ENCODE measurements at places on chromosomes 1 and 21.

DNA sequence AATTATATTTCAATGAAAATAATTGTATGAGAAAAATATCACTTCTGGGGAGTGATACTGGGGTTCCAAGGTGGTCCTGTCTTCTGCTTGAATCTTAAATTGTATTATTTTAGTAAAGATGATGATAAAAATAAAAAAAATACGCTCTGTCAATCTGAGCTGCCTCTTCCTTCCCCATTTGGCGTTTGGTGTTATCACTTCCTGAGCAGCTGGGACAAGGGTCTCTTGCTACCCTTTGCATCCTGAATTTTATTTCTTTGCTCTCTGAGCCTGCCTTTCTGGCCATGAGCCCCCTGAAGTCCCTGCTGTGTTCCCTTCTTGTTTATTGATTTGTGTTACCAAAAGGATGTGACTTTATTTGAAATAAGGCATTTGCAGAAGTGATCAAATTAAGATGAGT lies 111.0 kb downstream of the KCNJ6 start:
- no peak for DNase-seq

- no peak for DNase-seq
These were observed 172.8 kb downstream of the ZNF281 start for GRCh38 chr1:200237066-200237465.

- no peak for DNase-seq
These were observed 15.7 kb downstream of the CFAP45 start for GRCh38 chr1:159884296-159884695.

DNA sequence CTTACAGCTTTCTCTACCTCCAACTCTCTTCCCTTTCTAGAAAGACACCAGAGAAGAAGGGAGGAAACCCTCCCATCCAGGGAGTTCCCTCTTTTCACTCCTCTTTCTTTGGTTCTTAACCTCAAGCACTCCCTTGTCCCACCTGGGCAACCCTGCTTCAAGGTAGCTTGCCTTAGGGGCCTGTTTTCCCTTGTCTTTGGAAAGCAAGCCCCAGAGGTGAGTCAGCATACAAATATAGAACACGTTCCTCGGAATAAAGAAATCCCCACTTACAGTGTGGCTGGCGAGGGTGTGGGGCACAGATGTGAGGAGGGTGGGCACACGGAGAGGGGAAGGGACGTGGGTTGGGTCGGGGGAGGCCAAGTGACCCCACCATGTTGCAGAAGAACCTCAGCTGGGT lies 26.1 kb upstream of the KCNE2 start:
- no peak for DNase-seq

GRCh38 chr1:115832651-115833050 lies 8.3 kb downstream of the NHLH2 start:
- no peak for DNase-seq

DNA sequence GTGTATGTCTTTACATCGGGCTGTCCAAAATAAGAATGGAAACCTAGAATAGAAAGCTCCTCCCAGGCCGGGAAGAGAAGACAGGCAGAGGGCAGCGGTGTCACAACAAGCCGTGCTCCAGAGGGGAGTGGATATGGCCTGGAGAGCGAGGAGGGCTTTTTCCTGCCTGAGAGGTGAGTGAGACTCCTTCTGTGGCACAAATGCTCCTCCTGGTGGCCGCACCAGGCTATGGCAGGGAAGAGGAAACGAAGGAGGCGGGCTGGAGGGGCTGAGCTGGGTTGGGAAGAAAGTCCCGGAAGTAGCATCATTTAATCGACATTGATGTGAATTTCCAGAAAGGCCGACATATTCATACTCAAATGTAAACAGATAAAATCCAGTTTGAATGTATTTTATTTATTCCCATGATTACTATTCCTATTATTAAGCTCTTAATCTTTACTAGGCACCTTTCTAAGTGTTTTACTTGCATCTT lies 54.7 kb downstream of the MEF2D start:
- peak; percentile 63 for DNase-seq

GRCh38 chr1:7070389-7071029 lies 285.3 kb downstream of the CAMTA1 start:
- DNase-seq, result peak; percentile 13

GRCh38 chr1:175555266-175555665 lies 188.1 kb downstream of the TNR start:
- DNase-seq, result no peak

DNA sequence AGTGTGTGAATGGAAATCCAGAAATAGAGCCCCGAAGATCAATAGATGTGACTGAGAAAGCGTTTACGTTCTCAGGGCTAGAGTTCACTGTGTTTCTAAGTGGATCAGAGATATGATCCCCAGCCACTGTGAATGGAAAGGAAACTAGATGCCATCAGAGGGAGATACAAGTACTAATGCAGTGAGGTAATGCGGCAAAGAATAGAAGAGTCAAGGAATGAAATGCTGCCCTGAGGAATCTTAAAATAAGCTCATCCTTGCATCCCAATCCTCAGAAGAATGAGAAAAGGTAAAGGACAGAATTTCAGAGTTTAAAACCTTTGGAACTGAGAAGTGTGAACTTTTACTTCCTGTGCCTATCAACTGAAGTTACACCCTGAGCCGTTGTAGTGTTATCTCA lies 165.5 kb upstream of the ESRRG start:
- no peak for DNase-seq

GRCh38 chr1:29625084-29625420 lies 388.7 kb downstream of the PTPRU start:
- DNase-seq, result no peak

GRCh38 chr1:114335273-114335672 lies 175.7 kb downstream of the TRIM33 start:
- no peak for DNase-seq

GRCh38 chr21:41121785-41122415 lies 46.1 kb upstream of the BACE2 start:
- DNase-seq, result no peak

DNA sequence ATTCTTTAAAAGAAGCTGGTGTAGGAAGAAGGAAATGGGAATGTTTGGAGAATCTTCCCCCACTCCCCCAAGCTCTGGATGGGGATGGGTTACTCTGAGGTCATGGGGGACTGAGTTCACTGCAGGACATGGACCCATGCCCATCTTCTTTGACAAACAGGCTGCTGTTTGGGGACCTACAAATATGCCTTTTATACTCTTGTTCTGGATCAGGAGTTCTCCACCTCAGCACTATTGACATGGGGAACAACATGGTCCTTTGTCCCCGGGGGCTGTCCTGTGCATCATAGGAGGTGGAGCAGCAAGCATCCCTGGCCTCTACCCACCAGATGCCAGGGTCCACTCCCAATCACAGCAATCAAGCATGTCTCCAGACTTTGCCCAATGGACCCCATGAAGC lies 365.8 kb upstream of the C1orf174 start:
- no peak for DNase-seq

GRCh38 chr21:32147041-32147440 lies 131.8 kb downstream of the MIS18A start:
- DNase-seq, result no peak

GRCh38 chr1:69710484-69711189 lies 142.9 kb downstream of the LRRC7 start:
- DNase-seq, result no peak

DNA sequence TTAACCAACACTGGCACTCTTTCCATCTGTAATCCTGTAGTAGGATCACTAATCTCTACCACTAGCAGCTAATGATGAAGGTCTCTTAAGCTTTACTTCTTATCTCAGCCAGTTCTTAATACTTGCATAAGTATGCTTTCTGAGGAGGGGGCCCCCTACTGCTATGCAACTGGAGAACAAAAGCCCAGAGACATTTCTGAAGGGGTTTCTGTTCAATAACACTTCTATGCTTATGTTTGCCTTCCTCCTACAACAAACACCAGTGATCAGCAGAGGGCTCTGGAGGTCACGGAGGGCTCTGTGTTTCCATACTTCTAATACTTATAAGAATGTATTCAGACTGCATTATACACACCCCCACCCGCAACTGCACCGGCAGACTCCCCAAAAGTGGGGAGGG lies 215.8 kb downstream of the BARHL2 start:
- no peak for DNase-seq

GRCh38 chr1:1927751-1928150 lies 8.7 kb upstream of the TMEM52 start:
- no peak for DNase-seq

DNA sequence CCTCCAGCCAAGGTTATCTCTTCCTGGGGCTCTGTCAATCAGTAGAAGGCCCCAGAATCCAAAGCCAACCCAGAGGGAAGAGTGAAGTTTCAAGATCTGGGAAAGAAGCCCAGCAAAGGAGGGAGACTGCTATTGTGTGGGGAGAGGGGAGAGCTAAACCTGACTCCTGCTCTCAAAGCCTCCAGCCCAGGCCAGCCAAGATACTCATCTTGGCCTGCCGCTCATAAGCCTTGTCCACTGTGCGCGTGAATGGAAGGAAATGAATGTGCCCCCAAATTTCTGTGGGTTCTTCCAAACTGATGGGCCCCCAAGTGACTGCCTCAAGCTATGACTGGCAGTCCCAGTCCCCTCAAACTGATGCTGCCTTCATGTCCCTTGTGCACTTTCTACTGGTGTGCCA lies 2.0 kb downstream of the PLXNA2 start:
- DNase-seq, result no peak

DNA sequence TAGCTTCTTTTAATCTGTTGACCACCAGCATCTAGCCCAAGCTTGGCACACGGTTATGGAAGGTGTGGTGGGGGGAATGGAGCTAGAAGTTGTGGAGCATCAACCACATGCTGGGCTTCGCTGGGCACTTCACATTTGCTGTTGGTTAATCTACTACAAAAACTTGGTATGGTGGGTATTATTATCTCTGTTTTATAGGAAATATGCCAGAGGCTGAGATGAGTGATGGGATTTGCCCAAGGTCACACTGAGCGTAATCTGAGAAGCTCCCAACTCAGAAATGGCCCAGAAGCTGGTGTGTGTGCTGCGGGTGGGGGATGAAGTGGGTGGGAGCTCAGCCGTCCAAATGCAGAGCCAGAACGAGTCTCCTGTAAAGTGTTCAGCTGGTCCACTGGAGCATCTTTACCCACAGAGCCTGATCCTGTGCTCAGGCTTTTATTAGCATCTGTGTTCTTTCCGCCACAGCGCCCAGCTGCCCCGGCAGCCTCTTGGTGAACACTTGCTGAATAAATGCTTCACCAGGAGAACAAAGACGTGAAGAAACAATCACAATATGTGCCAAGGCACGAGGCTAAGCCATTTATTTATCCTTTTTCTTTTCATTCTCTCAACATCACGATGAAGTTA lies 98.6 kb upstream of the JUN start:
- no peak for DNase-seq

- no peak for DNase-seq
These were observed 1609.6 kb upstream of the B3GALT2 start for GRCh38 chr1:194795917-194796593.

DNA sequence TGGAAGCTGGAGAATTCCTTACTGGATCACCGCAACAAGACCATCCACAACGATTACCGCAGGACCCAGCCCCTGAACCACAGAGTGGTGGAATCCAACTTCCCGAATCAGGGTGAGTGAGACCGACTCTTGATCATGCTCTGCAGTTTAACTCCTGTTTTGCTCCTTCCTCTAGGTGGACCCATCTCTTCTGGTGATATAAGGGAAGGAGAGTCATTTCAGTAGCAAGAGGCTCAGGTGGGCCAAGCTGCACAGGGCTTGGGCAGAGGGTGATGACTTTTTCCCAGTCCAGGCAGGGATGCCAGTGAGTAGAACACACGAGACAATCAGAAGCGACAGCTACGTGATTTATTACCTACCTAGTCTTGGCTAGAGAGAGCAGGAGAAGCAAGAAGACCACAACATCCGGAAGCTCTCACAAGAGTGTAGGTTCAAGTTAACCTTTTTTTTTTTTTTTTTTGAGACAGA lies 25.2 kb downstream of the CA6 start:
- DNase-seq, result no peak

DNA sequence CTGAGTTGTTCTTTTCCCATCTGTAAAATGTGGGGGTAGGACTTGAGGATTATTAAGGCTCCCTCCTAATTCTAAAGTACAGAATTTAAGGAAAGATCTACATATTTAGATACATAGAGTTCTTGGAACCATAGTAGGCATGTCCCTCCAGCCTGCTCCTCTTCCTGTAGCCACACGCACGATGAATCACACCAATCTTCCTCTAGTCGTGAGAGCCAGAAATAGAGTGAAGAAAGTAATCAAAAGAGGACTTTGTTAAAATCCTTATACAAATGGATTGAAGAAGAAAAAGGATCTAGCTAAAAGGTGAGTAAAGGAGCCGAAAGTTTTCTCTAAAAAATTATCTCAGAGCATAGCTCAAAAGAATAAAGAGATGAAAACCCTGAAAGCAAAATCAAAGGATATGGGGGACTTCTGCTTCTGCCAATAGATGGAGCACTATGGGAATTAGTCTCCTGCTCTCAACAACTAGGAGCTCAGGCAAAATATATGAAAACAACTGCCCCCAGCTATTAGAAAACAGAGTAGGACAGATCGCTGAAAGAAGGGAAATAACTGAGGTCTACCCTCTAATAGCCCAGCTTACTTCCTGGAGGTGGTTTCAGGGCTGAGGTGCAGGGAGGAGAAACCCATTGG lies 8.5 kb downstream of the C1orf141 start:
- no peak for DNase-seq

GRCh38 chr1:157496121-157496526 lies 56.2 kb downstream of the FCRL5 start:
- peak; percentile 7 for DNase-seq

- no peak for DNase-seq
These were observed 43.8 kb downstream of the DDR2 start for GRCh38 chr1:162676087-162676486.

GRCh38 chr1:89171067-89171438 lies 4.8 kb downstream of the GBP7 start:
- DNase-seq, result no peak

DNA sequence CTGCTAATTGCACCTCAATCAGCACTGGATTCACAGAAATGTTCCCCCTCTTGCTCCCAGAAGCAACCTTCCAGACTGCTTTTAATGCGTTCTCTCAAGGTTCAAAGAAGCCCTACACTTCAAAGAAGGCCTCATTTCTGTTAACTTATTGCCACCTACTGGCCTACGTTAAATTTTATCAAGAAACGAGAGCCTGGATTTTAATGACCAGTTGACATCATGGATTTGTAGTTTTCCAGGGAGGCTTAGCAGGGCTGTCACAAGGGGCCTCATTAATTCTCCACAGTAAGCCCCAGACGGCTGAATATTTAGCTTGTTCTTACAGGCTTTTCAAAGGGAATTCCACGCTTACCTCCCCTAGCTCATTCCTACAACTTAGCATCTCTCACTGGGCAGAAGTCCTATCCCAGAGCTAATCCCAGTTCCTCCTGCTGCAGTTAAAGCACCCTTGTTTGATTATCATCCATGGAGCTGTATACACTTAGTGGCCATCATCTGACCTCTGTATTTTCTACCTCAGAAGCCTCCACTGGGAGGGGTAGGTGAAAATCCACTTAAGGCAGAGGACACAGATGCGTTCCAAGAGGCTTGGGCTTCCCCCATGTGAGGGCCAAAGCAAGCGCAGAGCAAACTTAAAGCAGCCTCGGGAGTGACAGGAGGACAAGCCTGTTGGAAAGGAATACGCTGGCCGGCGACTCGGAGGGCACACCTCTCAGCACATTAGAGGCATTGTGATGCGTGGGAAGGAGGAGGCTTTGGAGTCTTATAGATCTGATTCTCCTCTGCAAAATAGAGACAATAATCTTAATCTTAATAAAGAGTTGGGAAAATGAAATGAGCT lies 32.2 kb upstream of the CYP4X1 start:
- DNase-seq, result no peak
